ENCODE measurements at places on chromosomes 13 and 19. TPM values are rescaled to one million over a fixed set of nuclear protein-coding genes. Genes with fewer than 3 reads are reported as not detected.
A peak's percentile ranks its signal among the peaks of the same experiment; 100 is the strongest.

Gene ZNF700
- polyA plus RNA-seq = 5.6 TPM

Gene RFPL4AL1
- not detected for polyA plus RNA-seq

- no peak overlapping the region for H3K4me3 ChIP-seq
- H3K27ac ChIP-seq = no peak overlapping the region
- no peak for DNase-seq
- peaks cover 42% of the 10 kb centered on the region for H3K4me1 ChIP-seq
Observed at GRCh38 chr19:2252797-2253105, 3.5 kb downstream of the JSRP1 start.

- H3K27me3 ChIP-seq = no peaks in the 10 kb centered on the region
- DNase-seq = no peak
- peaks cover 27% of the 10 kb centered on the region for H3K4me1 ChIP-seq
Observed at GRCh38 chr13:98450026-98450425, 126.9 kb downstream of the STK24 start.

GRCh38 chr19:38729653-38730469, 14.4 kb downstream of the CAPN12 start:
- peaks cover 14% of the 10 kb centered on the region for H3K36me3 ChIP-seq
- DNase-seq = peak; percentile 70
- no peak overlapping the region for H3K4me3 ChIP-seq
- peaks cover 20% of the 10 kb centered on the region for H3K4me1 ChIP-seq

DNA sequence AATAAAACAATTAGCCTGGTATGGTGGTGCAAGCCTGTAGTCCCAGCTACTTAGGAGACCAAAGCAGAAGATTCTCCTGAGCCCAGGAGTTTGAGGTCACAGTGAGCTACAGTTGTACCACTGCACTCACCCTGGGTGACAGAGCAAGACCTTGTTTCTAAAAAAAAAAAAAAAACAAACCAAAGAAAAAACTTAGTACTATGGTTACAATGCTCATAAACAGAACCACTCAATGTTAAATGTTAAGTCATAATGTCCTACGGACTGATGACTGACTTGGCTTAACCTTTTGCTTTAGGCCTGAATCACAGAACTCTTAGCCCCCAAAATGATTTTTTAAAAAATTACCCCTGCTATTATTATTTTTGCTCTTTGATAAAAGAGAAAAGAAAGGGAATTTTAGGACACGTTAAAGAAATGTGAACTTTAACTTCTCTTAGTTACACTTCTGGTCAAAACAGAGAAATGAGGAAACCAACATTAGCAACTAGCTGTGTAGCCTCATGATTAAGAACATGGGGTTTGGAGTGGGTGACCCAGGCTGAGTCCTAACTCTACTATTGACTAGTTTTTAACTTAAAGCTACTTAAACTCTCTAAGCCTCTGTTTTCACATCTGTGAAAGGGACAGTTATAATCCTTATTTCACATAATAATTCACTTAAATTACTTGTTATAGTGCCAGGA, 13.7 kb upstream of the ELF1 start:
- no peaks in the 10 kb centered on the region for H3K36me3 ChIP-seq
- H3K27me3 ChIP-seq = no peaks in the 10 kb centered on the region
- H3K27ac ChIP-seq = no peak overlapping the region
- no peak for DNase-seq

DNA sequence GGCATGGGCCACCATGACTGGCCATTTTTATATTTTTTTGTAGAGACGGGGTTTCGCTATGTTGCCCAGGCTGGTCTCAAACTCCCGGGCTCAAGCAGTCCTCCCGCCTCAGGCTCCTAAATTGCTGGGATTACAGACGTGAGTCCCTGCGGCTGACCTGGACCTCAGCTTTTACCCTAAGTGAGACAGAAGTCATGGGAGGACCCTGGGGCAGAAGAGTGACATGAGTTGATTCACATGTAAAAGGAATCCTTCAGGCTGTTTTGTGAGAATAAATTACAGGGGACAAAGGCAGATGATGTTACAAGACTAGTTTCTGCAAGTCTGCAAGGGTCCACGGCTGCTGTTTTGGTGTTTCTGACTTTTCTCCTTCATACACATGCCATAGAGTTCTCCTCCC, 2.6 kb upstream of the BCAM start:
- no peak for DNase-seq
- H3K27me3 ChIP-seq = no peaks in the 10 kb centered on the region
- no peak overlapping the region for H3K4me3 ChIP-seq
- no peaks in the 10 kb centered on the region for H3K4me1 ChIP-seq
- H3K36me3 ChIP-seq = no peaks in the 10 kb centered on the region

Measured in CD4-positive, alpha-beta memory T cell (primary cell).